CD8-positive, alpha-beta memory T cell (primary cell): ENCODE measurements at places on chromosomes 11 and 22. TPM values are rescaled to one million over a fixed set of nuclear protein-coding genes. Genes with fewer than 3 reads are reported as not detected.

DNA sequence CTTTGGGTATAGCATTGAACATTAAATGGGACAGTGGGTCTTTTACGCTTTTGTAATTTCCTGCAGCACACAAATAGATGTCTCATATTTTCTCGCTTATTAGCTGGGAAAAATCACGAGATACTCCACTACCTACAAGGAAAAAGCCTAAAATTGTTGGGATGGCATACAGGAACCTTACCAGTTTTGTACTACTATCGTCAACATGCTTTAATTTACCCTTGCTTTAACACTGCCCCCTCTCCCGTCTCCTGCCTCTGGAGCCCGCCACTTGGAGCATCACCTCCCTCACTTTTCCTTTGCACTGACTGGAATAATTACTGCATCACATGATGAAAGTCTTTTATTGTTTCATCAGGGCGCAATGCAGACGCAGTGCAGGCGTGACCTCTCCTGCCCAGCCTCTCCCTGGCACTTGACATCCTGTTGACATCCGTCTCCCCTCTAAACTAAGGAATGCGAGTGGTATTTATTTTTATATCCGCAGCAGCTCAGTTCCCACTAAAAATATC is 1.0 kb upstream of the FNBP4 start:
- H3K4me3 ChIP-seq = peak overlapping the region; percentile 58
- H3K4me1 ChIP-seq = peaks cover 30% of the 10 kb centered on the region
- no peak for DNase-seq
- peak overlapping the region; percentile 96 for H3K27ac ChIP-seq

Gene PHETA2
- 3.1 TPM for total RNA-seq

Gene DEFB131B
- not detected for total RNA-seq

DNA sequence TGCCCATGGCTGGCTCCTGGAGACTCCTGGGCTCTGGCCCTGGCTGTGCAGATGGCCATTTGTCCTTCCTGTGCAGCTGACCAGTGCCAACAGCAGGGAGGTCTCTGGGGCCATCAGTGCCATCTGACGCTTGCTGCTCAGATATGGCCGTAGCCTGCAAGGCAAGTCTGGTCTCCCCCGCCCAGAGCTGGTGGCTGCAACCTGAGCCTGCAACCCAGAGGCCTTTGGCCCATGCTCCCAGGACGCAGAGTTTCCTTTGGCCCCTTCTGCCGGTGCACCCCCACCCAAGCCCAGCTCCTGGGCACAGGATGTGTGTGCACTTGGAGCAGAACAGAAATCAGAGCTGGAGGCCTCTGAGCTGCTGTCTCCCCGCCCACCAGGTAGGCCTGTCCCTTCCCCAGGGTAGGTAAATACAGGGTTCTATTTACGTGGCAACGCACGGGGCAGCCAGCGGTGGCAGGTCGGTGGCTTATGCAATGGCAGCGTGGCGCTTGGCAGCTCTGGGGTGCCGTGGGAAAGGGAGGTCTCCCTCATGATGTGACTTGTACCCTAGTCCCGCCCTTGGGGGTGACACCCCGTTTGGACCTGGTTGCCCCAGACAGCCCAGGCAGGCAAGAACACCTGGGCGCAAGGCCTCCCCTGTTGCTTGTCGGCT is 21.0 kb upstream of the MYEOV start:
- no peaks in the 10 kb centered on the region for H3K4me1 ChIP-seq
- H3K27me3 ChIP-seq = no peaks in the 10 kb centered on the region
- H3K4me3 ChIP-seq = no peak overlapping the region
- DNase-seq = no peak
- no peaks in the 10 kb centered on the region for H3K36me3 ChIP-seq
- no peak overlapping the region for H3K27ac ChIP-seq

GRCh38 chr11:65720211-65720934 is at the start of gene RNASEH2C:
RNASEH2C (minus strand) TSS chr11:65720798; CDS start chr11:65720758, 40 bp downstream.
- peaks cover 34% of the 10 kb centered on the region for H3K36me3 ChIP-seq
- H3K27me3 ChIP-seq = no peaks in the 10 kb centered on the region
- H3K4me3 ChIP-seq = peak within 1 kb of the TSS; percentile 84
- peaks cover 18% of the 10 kb centered on the region for H3K4me1 ChIP-seq
- peak; percentile 77 for DNase-seq

DNA sequence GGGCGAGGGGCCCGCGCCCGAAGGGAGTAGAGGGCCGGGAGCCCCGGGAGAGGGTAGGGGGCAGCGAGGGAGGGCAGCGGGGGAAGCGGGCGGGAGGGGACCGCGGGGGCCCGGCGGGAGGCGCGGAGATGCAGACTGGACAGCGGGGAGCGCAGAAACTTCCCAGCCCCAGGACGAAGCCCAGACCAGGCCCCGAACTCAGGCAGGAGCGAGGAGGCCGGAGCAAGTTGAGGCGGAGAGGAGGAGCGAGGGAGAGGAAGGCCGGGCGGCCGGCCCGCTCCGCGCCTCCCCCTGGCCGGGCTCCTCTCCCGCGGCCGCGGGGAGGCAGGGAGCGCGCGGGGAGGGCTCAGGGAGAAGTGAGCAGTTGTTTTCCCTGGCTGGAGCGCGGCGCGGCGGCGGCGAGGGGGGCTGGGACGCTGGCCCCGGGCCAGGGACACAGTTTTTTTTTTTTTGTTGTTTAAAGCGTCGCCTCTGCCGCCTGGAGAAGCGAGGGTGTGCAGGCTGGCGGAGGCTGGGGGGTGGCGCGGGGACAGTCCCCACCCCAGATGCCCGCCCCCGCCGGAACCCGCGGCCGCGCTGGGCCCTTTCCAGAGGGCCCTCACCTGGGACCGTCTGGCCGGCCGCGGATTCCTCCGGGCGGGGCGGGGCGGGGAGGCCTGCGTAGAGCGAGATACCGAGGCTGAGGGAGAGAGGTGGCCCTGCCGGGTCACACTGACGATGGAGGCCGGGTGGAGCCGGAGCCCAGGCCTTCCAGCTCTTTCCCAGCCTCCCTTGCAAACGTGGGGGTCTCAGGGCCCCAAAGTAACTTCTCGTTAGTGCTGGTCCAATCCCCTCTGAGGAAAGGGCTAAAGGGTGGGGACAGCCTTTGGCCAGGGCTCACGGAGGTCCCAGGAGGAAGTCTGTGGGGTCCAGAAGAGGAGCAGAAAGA is at the start of gene LTBP3:
LTBP3 (minus strand) TSS at position 358 of the 928 bp plus-strand sequence. CDS start 400 bp downstream, outside the sequence.
- peak within 1 kb of the TSS; percentile 53 for H3K4me3 ChIP-seq
- H3K27ac ChIP-seq = peak within 1 kb of the TSS; percentile 54
- H3K4me1 ChIP-seq = peaks cover 59% of the 10 kb centered on the region
- DNase-seq = peak; percentile 45
- H3K27me3 ChIP-seq = no peaks in the 10 kb centered on the region

GRCh38 chr11:33606762-33607161 is 93.9 kb downstream of the C11orf91 start:
- no peaks in the 10 kb centered on the region for H3K4me1 ChIP-seq
- no peak overlapping the region for H3K4me3 ChIP-seq
- H3K36me3 ChIP-seq = no peaks in the 10 kb centered on the region
- DNase-seq = no peak
- H3K27ac ChIP-seq = no peak overlapping the region

Gene SAA2
- total RNA-seq = not detected

Gene PLEKHA7
- total RNA-seq = 5.3 TPM
